GM12878 (cell line): ENCODE measurements at places on chromosomes 1 and 21.

DNA sequence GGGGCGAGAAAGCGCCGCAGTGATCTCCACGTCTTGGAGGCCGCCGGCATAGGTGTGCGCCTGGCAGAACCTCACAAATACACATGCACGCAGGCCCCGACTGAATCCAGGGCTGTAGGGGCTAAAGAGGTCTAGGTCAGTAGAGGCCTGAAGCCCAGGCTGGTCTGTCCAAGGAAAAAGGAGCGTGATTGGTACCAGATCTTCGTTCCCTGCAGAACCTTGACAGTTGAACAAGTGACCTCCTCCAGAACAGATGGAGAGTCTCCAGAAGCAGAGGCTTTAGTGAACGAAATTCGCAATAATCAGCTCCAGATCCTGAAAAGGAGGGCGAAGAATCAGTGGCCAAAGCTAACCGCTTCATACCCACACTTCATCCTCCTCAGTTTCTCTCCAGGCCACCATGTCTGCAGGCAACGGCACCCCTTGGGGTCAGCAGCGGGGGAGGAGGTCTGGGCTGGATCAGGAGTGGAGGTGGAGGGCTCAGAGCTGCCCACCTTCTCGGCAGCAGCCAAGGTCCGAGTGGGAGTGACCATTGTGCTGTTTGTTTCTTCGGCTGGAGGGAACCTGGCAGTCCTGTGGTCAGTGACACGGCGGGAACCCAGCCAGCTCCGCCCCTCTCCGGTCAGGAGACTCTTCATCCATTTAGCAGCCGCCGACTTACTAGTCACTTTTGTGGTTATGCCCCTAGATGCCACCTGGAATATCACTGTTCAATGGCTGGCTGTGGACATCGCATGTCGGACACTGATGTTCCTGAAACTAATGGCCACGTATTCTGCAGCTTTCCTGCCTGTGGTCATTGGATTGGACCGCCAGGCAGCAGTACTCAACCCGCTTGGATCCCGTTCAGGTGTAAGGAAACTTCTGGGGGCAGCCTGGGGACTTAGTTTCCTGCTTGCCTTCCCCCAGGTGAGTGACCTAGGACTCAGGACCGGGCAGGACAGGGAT is 749 bp upstream of the PEX11B start:
- DNase-seq, result no peak

- DNase-seq, result no peak
Measured at GRCh38 chr1:62720946-62721554, 32.9 kb upstream of the DOCK7 start.

DNA sequence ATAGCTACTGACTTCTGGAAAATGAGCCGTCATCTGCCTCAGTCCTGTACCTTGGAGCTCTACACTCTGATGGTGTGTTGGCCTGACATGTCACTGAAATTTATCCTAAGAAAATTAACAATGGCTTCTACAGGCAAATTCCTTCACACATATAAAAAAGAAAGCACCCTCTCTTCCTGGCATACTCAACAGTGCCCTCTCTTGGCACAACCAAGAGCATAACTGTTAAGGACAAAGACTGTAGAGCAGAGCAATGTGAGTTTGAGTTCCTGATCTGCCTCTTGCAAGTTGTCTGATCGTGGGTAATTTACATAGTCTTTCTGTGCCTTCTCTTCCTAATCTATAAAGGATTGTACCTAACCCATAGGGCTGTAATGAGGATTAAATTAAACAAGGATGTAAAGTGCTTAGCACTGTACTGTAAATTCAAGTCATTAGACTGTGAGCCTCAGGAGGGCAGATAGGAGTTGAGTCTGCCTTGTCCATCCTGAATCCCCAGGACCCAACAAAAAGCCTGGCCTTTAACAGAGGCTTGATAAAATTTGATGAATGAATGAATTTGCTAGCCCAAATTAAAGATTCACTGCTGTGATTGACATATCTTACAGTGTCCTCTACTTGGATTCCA is 83.5 kb downstream of the SYF2 start:
- DNase-seq, result no peak

GRCh38 chr1:64268653-64269557 is 65.5 kb downstream of the UBE2U start:
- DNase-seq, result peak; percentile 8

DNA sequence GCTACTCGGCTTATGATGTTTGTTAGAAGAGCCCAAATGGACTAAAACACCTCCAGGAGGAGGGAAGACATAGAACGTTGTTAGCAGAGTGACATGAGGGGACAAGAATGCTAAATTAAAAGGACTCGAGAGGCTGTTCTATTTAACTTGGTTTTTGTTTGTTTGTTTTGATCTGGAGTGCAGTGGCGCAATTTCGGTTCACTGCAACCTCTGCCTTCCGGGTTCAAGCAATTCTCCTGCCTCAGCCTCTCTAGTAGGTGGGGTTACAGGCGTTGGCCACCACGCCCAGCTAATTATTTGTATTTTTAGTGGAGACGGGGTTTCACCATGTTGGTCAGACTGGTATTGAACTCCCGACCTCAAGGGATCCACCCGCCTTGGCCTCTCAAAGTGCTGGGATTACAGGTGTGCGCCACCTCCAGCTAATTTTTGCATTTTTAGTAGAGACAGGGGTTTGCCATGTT is 5.1 kb upstream of the HNRNPU start:
- no peak for DNase-seq
